Fibroblast of lung (primary cell): ENCODE measurements at places on chromosomes 5 and 9.

- DNase-seq = no peak
Measured at GRCh38 chr9:34555936-34556525, 33.2 kb upstream of the ENHO start.

- DNase-seq = no peak
Measured at GRCh38 chr9:130144703-130145102, 27.5 kb upstream of the NCS1 start.

DNA sequence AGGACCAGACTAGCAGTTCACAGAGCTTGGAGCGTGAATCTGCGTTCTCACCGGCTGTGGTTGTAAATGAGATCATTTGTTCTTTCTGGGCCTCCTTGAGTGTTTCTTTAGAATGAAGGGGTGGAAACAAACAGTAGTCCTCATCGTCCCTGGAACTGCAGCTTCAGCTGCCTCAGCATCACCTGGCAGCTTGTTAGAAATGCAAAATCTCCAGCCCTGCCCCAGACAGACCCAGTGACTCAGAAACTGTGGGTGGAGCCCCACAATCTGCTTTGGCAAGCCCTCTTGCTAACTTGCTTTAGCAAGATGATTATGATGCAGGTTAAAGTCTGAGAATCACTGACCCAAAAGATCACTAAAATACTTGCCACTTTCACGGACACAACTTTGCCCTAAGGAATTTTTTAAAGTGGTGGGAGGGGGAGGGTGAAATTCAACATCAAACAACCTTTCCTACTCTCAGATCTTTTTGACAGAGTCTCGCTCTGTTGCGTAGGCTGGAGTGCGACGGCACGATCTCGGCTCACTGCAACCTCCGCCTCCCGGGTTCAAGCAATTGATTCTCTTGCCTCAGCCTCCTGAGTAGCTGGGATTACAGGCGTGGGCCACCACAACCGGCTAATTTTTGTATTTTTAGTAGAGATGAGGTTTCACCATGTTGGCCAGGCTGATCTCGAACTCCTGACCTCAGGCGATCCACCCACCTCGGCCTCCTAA lies 86.0 kb downstream of the BRINP1 start:
- no peak for DNase-seq

DNA sequence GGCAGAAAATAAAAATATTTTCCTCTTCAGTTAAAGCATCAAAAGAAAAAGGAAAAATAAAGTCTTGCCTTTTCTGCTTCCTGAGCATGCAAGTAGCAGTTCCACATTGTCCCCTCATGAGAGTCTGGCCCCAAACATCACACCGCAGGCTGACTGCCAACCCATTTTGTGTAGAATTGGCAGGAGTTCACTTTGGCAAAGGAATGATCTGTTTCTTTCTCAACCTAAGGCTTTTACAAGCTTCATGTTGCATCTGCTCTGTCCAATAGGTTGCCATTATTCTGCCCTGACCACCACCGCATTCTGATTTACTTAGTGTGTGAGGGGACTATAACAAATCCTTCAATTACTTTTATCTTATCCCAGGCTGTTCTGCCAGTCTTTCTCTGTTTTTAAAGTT lies 249.5 kb downstream of the ISL1 start:
- DNase-seq = no peak

- DNase-seq = no peak
Measured at GRCh38 chr9:92970467-92970923, 23.2 kb downstream of the FGD3 start.

DNA sequence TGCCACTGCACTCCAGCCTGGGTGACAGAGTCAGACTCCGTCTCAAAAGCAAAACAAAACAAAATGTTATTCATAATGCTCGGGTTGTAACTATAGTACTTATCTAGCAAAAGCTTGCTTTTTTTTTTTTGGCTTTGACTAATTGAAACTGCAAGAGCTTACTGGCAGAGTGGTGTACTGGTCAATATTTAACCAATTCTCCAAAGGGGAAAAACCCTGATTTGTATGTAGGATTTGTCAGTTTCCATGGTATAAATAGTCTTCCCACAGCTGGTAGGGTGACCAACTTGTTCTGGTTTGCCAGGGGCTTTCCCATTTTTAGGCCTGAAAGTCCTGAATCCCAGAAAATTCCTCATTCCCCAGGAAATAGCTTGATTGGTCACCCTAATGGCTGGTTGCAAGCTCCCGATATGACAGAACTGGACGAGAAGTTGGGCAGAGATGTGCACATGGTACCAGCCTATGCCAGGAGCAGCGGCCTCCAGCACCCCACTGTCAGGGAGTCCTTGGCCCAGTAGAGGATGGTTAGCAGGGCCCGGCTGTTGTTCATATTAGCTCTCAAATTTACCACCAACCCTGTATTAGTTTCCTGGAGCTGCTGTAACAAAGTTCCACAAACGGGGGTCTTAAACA lies 58.0 kb downstream of the FXN start:
- no peak for DNase-seq

DNA sequence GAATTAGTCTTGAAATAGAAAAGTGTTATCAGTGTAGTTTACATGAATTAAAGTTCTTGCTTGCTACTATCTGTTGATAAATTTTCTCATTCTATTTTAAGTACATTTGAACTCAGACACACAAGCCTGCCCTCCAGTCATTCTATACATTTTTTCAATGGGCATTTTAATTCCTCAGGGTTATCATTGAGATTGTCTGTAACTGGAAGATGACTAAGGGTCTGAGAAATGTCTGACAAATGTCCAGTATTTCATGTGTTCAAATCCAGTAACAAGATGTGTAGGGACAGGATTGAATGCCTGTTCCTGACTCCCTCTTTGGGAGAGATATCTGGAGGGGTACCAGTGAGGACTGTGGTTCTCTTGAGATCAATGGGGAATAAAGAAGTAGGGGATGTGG lies 223.9 kb upstream of the ADAMTSL1 start:
- DNase-seq = no peak

- peak; percentile 55 for DNase-seq
Measured at GRCh38 chr5:130652176-130652575, 512.9 kb downstream of the HINT1 start.

- no peak for DNase-seq
Measured at GRCh38 chr9:95971815-95972214, 96.3 kb downstream of the ERCC6L2 start.

DNA sequence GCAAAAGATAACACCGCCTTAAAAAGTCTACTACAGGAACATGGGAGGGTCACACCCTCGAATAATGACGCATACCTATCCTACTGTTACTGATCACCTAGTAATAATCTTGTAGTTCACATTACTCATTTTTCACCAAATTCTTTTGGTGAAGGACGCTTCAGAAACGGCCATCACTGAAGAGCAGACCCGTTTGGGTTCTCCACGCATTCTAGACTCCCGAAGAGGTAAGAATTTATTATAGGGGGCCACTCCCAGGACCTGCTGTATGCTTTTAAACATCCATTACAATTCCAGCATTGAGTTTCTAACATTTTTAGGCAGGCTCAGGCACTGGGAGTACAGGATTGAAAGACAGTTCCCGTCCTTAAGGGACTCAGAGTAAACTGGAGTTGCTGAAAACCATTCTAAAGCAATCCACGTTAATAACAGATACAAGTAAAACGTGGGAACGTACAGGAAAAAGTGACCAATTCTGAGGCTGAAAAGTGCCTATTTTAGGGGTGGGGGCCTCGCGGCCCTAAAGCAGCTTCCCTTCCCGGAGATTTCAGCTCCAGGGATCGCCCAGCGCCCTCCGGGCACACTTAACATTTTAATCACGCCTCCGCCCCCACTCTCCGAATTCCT lies at the start of gene FER:
Gene FER (plus strand): TSS at position 124 of the 627 bp plus-strand sequence. CDS start 50,286 bp downstream, outside the sequence.
- DNase-seq = peak; percentile 95

DNA sequence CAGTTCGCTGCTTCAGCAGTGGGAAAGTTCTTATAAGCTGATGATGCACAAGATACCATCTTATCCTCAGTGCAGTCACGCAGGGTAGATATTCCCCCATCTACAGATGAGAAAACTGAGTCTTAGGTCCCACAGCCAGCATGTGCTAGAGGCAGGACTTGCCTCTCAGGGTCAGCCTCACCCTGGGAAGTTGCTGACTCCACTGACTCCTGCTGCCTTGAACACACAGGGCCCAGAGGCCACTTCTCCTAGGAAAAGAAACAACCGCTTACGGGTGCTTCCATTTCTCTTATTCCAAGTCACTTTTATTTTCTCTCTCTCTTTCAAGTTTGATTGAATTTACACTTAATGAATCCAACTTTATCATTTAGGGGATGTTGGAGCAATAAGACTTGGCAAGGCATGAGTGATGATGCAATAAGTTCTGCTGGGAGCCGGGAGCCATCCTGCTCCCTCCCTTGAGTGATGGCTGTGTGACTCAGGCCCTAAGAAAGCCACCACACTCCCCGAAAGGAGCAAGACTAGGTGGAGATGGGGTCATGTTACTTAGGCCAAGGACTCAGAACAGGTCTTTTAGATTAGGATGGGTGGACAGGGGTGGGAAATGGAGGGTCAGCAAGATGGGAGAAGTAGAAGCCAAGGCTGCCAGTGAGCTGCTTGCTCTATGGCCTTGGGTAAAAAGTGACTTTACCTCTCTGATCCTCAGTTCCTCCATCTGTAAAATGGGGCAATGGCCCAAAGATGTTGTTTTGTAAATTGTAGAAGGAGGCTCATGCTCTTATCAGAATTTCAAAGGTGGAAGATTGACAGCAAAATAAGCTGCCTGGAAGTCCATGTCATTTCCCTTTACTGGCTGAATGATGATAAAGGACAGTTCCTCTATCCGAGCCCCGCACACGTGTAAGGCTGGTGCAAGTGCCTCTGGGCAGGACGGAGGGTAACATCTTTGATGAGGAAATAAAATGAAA lies 67.4 kb upstream of the ZNF618 start:
- peak; percentile 80 for DNase-seq

DNA sequence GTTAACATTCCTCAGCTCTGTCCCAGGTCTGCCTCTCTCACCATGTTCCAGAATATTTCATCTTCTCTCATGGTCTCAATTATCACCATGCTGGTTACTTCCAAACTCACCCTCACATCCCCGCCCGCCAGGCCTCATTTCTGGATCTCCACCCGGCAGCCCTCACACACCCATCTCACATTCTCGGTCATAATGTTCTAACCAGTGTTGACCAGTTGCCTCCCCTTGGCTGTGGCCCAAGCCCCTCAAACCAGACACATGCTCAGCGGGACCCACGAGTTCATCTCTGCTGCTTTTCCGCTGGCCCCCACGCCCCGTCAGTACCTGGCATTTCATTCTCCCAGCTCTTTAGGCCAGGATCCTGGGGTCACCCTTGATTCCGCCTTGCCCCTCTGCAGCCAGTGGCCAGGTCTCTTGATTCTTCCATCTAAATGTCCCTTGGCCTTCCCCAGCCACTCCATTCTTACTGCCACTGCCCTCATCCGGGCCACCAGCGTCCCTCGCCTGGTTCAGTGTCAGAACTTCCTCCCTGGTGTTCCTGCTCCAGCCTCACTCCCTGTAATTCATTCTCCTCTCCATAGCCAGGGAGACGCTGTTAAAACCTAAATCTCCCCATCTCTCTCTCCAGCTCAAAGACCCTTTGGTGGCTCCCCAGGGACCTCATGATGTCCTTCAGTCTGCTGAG lies 141.7 kb downstream of the MVB12B start:
- no peak for DNase-seq

DNA sequence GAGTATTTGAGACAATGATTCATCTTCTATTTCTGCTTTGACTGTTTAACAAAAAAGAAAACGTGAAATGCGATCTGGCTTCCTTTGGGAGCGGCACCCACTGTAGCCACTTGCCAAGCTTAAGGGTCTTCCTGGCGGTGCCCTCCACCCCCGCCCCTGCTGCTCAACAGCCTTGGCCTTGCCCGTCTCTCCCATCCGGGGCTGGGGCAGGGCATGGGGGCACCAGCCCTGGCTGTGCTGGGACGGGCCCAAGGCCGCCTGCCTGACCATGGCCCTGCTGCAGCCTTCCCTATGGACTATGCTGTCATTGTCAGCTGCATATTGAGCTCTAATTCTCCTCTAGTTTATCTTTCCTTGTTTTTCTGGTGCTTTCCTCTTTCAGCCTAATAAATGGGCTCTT lies 115.8 kb upstream of the CACNA1B start:
- no peak for DNase-seq

DNA sequence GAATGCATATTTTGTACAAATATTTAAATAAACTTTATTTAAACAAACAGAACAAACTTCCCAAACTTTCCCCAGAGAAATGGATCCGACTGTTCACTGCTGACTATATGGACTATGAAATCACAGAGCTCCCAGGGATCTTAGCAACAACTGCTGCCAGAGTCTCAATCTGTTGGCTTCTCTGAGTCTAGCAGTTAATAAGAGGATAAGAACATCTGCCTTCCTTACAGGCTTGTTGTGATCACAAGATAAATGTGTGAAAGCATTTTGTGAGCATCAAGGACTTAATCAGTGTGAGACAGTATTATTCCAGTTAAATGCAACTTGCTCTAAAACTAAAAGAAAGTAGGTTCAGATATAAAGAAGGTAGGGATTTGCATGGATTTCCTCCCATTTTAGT lies 31.4 kb upstream of the MYOT start:
- no peak for DNase-seq

- DNase-seq = peak; percentile 73
Measured at GRCh38 chr5:127963931-127964330, 119.6 kb upstream of the SLC12A2 start.

- no peak for DNase-seq
Measured at GRCh38 chr5:181222630-181223057, 437 bp upstream of the TRIM41 start.
